NCI-H1436 treated with DMSO at 0.1 percent for 48 hours (cell line): ENCODE measurements at places on chromosomes 5 and 9.

- no peak for DNase-seq
Observed at GRCh38 chr5:104018299-104018698, 455.7 kb upstream of the NUDT12 start.

DNA sequence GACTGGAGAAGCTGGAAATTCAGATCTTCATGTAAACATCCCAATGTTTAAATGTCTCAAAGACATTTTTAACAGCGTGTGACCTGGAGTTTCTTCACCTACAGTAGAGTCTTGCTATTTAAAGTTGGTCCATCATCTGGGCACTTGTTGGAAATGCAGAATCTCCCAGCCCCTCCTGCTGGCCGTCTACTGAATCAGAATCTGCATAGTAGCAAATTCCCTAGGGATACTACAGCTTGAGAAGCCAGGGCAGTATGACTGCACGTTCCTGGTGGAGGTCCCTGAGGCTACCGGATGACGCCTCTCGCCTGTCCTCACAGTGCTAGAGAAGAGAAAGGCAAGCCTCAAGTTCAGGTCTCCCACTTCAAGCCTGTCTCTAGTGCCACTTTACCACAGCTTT lies 15.7 kb downstream of the SAP30L start:
- DNase-seq: no peak

DNA sequence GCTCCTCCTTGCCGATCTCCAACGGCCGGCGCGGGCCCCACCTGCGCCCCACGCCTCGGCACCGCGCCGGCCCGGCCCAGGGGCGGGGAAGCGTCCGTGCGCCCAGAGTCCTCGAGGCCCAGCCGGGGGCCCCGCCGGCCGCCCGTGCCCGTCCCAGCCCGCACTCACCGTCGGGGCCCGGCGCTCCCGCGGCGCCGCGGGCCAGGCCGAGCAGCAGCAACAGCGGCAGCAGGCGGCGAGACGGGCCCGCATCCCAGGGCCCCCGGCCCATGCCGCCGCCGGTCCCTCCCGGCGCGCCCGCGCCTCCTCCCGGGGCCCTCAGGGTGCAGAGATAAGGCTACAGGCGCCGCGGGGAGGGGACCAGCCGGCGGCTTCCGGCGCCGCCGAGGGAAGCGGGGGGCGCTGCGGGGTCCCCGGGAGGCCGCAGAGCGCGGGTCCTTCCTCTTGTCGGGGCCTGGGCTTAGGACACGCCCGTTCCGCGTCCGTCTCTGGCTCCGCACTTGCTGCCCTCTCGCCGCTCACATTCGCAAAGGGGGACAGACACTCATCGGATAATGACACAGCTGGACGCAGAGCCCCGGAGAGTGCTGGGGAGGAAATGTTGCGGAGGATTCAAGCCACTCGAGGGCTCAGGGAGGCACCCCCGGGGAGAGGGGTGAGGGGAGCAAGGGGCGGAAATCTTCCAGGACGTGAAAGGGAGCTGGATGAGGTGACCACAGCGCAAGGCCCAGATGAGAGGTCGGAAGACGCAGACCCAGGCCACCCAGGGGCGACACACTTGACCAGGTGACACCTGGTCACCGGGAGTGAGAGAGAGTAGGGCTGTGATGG lies at the start of gene SUSD1:
SUSD1 (minus strand) TSS at position 333 of the 831 bp plus-strand sequence; CDS start at position 271, 62 bp downstream.
- no peak for DNase-seq

- DNase-seq: no peak
Observed at GRCh38 chr5:98468188-98468869, 305.1 kb upstream of the RGMB start.

DNA sequence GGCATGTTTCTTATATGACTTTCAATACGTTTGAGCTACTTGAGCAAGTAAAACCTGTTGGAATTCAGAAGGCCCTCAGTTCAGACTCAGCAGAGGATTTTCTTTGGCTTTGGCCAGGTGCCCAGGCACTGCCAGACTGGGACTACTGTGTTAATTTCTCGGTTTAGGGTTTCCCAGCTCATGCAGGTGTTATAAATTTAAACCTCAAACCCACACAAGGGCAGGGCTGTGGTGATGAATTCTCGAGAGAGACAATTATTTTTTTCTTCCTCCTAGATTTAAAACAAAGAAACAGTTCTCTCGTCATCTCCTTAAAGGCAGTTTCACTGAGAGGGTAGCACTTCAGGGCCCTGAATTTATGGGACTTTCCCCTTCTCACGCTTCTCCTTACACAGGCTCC lies 406.0 kb upstream of the PIK3R1 start:
- DNase-seq: no peak

GRCh38 chr5:115577741-115578140 lies 24.5 kb downstream of the TICAM2 start:
- DNase-seq: no peak

- no peak for DNase-seq
Observed at GRCh38 chr9:92611621-92612285, 58.2 kb downstream of the IPPK start.

DNA sequence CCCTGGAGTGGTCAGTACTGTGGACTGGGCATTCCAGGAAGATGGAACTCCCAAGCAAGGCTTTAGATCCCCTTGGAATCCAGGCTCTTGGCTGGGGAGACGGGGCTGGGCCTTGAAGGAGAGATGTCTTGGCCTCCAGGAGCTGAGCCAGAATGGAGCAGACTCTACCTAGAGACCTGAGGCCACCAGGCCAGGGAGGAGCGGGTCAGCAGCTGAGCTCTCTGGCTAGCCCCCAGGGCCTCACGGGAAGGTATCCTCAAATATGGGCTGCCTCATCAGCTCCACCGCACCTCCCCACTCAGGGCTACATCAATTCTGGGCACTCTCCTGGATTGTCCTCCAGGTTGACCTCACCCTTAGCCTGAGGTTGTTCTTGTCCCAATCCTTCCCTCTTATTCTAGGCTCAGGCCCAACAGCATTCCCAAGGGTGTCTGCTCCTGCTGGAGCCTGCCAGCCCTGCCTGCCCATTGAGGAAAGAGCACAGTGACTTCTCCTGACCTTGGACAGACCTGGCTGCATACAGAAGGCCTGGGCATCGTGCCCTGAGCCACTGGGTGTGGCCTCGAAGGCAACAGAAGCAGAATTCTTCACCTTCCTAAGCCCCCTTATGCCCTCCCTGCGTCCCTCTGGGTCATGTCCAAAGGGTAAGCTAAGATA lies 3.0 kb upstream of the PDLIM4 start:
- no peak for DNase-seq

DNA sequence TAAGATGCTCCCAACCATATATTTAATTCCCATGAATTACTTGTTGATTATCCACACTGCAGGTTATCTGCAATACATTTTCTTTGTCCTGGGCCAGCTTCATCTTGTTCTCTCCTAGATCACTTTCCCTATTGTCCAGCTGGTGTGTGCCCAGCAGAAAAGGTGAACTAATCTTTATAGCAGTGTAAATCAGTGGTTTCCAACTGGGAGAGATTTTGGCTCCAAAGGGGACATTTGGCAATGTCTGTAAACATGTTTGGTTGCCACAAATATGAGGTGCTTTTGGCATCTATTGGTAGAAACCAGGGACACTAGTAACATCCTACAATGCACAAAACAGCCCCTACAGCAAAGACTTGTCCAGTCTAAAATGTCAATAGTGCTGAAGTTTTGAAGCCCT lies 20.1 kb upstream of the ERBIN start:
- no peak for DNase-seq

DNA sequence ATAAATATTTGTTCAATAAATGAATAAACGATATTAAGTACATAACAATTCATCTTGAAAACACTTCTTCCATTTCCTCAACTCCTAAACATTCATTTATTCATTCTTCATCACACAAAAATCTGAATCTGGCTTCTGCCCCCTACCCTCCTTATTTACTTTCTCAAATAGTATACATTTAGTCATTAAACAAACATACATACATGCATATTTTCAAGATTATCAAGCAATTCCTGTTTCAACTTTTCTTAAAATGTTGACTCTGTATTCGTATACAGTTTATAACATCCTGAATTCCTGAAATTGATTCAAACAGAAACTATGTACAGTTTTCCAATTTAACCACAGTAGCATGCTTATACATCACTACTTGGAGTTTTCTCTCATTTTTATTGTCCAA lies 129.0 kb downstream of the MUSK start:
- no peak for DNase-seq

DNA sequence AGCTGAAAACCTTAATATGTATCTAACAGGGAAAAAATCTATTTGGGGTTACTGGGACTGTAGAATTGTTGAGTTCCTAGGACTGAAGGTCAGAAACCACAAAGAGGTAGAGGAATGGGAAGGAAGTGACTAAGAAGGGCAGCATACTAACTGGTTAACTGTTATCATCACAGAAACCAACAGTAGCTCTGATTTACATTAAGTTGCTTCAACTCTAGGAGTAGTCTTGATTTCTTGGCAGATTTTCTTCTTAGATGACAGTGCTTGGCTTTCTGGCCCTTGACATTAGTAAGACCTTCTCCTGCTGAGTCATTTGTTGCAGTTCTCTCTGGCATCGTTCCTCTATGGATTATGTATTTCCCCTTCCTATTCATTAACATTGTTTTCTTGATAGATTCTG lies 116.1 kb upstream of the RASA1 start:
- DNase-seq: no peak

GRCh38 chr5:133120156-133120750 lies 68.4 kb downstream of the HSPA4 start:
- no peak for DNase-seq

GRCh38 chr5:113084402-113085083 lies 107.9 kb downstream of the DCP2 start:
- DNase-seq: no peak

DNA sequence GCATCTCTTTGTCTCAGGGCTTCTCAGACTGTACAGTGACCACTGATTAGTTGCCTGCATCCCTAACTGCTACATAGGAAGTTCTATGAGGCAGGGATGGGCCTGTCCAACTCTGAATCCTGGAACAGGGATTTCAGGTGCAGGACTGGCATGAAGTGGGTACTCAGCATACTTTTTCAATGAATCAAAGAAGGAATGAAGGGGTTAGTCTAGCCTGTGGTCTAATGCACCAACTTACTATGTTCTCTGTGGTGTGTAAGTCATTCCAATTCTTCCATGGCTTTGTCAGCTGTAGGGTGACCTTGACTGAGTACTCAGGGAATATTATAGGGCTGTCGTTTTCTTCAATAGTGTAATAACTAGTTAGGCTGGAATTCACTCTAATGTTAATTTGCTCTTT lies 8.3 kb downstream of the COL15A1 start:
- no peak for DNase-seq

- DNase-seq: no peak
Observed at GRCh38 chr5:14276380-14276779, 133.2 kb downstream of the TRIO start.

- no peak for DNase-seq
Observed at GRCh38 chr5:139668924-139669661, 20.9 kb downstream of the CXXC5 start.

GRCh38 chr5:61897251-61897650 lies 408.8 kb upstream of the KIF2A start:
- no peak for DNase-seq

DNA sequence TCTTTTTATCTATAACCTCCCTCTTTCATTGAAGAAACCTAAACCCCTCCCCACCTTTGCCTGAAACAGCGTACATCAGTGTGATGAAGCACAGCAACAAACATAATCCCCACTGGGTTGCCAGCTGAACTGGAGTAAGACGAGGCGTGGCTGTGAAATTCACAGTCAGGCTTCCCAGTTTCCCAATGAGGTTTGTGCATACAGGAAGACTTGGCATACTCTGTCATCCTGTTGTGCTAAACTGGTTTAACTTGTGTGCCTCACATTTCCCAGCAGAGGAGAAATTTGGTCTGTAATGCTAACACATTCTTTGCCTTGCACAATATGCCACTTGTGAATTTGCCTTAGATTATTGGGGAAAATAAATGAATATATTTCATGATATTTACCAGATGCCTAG lies 121.5 kb downstream of the SV2C start:
- no peak for DNase-seq

DNA sequence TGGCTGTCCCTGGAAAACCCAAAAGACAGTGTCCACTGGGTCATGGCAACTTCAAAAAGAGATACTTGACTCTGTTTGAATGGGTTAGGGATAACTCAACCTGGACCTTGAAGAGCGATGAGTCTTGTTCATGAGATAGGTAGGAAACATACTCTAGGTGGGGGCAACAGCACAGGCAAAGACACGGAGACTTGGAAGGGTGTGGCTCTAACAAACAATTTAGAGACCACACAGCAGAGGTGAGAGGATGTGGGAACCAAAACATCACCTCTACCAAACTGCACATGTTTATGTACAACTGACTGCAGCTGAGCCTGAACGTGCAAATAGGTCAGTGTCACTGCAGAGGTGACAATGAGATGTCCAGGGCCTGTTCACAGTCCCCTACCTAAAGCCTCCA lies 247.7 kb upstream of the ADRA1B start:
- no peak for DNase-seq

GRCh38 chr5:32387211-32387610 lies 57.3 kb downstream of the ZFR start:
- no peak for DNase-seq

DNA sequence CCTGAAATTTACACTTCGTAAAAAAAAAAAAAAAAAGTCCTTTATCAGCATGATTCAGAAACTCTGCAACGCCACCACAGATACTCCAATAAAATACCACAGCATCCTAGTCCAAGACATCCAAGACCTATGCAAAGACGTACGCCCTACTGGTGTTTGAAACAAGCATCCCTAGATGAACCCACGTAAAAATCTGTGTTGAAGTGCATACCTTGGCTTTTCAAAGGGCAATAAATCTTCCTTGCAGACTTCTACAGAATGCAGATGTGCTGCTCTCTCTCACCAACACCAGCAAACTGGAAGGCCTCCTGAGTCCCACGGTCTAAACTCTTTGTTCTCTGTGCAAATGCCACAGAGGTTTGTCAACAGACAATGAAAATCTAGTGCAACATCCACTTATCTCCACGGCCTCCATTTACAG lies 38.8 kb downstream of the MYO10 start:
- no peak for DNase-seq

GRCh38 chr5:74725331-74725730 lies 40.3 kb downstream of the HEXB start:
- DNase-seq: no peak

DNA sequence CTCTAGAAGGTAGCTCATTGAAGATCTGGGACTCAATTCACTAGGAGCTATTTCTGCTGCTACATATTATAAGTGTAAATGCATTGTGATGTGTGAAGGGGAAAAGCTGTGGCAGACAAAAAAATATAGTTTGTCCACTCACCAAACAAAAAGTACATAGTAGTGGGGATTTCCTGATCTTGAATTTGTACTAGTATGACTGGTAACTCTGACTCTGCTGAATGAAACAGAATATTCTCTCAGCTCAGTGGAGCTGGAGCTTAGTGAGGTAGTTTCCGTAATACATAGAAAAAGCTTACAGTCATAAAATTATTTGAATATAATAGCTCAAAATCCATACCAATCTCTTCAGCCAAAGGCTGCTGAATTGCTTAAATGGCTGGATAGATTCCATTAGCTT lies 455.6 kb upstream of the CD180 start:
- DNase-seq: no peak
